ENCODE measurements at places on chromosomes 1 and 21.

- no peak for DNase-seq
Observed at GRCh38 chr1:156706657-156707416, 1.5 kb upstream of the CRABP2 start.

DNA sequence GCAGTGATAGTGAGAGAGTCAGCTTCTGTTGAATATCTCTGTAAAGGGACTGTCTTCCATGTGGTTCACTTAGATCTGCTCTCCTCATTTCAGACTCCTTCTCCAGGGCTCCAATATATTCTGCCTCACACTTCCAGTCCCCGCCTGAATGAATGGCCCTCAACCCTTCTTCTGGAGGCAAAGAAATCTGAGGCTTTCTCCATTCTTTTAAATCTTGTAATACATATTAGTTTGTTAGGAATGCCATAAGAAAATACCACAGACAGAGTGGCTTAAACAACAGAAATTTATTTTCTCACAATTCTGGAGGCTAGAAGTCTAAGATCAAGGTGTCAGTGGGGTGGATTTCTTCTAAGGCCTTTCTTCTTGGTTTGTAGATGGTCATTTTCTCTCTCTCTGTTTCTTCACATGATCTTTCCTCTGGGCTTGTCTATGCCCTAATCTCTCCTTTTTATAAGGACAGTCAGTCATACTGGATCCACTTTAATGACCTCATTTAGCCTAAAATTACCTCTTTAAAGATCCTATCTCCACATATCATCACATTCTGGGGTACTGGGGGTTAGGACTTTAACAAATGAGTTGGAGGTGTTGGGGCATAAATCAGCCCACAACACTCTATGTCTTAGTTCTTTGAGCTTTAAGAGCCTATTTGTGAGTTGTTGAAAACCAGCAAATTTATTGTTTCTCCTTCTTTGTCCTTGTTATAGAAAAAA is 128.5 kb upstream of the KCNK2 start:
- DNase-seq = no peak

GRCh38 chr1:25150985-25151495 is 81.3 kb downstream of the SYF2 start:
- DNase-seq = no peak

GRCh38 chr1:198901266-198901665 is 262.4 kb downstream of the PTPRC start:
- no peak for DNase-seq

DNA sequence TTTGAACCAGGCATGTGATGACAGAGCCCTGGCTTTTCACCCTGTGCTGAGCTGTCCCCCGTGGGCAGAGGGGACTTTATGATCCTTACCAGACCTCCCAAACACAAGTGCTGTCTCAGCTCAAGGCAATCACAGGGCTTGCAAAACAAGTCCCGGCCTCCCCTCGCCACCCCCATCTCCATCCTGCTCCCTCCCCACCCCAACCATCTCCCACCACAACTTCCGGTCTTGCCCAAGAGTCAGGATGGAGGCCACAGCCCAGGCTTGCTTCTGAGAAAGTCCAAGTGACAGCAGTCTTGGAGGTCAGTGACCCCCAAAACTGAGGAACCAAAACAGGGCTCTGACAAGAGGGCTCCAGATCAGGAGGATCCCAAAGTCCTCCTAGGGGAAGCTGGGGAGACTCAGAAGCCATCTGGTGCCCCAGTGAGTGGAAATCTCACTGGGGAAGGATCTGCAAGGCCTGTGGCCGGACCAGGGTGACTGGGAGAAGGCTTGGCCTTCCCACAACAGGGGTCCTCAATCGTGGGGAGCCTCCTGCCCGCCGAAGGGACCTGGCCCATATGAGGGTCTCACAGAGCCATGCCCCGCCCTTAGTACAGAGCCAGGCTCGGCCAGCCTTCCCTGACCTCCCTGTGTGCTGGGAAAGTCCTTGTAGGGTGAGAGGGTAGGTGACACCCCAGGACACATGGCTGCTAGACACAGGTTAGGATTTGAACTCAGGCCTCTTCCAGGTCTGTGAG is 4.5 kb upstream of the SDC3 start:
- no peak for DNase-seq

- no peak for DNase-seq
Observed at GRCh38 chr21:34606621-34607020, 8.3 kb downstream of the RCAN1 start.

- DNase-seq = no peak
Observed at GRCh38 chr1:36520771-36521420, 38.2 kb upstream of the CSF3R start.

DNA sequence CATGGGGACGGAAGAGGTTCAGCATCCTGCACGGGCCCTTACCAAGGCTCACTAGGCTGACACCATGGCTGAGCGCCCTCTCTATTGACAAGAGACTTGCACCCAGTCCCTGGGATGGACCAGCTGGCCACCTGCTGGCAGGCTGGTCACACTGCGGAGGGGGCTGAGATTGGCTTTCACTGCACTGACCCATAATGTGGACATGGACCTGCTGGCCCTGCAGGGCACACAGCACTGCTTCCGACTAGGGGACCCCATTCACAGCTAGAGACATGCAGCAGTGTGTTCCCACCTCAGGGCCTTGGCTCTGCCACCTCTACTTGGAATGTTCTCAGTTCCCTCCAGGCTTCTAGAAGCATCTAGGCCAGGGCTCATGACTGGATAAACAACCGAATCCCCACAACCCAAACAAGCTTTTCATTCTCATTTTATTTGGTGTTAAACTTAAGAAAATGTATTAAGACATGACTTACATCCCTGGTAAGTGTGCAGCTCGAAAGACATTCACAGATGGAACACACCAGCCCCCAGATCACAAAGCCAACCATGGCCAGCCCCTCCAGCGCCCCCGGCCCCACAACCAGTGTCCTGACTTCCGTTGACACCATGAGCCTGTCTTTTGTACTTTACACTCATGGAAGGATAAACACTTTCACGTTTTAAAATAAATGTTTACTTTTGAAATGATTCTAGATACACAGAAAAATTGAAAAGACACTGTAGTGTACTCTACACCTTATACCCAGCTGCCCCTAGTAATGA is 9.3 kb upstream of the SRARP start:
- DNase-seq = no peak

DNA sequence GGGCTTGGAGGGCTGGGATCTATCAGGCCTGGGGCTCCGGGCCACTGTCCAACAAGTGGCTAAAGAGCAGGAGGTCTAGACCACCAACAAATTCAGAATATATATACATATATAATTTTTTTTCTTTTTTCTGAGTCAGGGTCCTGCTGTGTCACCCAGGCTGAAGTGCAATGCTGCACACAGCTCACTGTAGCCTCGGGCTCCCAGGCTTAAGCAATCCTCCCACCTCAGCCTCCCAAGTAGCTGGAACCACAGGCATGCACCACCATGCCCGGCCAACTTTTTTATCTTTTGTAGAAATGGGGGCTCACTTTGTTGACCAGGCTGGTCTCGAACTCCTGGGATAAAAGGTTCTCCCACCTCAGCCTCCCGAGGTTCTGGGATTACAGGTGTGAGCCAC is 6.8 kb upstream of the LAPTM5 start:
- no peak for DNase-seq

- no peak for DNase-seq
Observed at GRCh38 chr1:214247501-214248041, 33.4 kb upstream of the SMYD2 start.

- no peak for DNase-seq
Observed at GRCh38 chr1:233620065-233620464, 6.2 kb downstream of the KCNK1 start.

DNA sequence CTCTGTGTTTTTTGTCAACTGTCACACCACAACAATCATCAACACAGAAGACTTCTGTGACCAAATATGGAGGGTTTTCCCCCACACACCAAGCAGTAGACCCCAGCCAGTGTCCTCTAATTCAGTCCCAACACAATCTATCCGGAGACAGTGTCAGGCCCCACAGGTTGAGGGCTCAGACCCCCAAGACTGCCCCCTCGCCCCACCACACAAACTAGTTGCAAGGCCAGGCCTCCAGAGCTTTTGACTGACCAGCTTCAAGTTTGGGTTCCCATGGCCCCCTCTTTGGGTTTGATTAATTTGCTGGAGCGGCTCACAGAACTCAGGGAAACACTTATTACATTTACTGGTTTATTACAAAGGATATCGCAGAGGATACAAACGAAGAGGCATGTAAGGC is 37.2 kb downstream of the NEK2 start:
- no peak for DNase-seq

DNA sequence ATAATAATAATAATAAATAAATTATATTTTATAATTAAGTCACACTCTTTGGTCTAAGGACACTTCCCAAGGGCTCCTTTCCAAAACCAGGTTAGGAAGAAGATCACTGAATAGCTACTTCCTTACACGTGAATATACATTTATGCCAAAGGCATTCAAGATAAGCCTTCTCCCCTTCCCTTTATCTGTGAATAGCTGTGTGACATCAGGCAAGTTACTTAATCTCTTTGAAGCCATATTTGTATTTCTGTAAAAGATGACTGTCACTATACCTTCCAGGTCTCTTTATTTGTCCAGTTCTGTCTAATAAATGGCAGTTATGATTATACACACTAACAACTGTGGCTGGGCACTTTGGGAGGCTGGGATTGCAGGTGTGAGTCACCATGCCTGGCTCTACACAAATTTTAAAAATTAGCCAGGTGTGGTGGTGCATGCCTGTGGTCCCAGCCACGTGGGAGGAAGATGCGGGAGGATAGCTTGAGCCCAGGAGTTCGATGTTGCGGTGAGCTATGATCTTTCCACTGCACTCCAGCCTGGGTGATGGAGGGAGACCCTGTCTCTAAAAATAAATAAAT is 5.5 kb upstream of the RNF11 start:
- no peak for DNase-seq
